Ascending aorta (tissue), 2 donors: ENCODE measurements at places on chromosomes 6 and 20.
A peak's percentile ranks its signal among the peaks of the same experiment; 100 is the strongest.

- no peak overlapping the region for H3K4me3 ChIP-seq
- no peak overlapping the region for H3K27ac ChIP-seq
- no peak for DNase-seq
- no peaks in the 10 kb centered on the region for H3K27me3 ChIP-seq
- peaks cover 5% of the 10 kb centered on the region for H3K4me1 ChIP-seq
- no peaks in the 10 kb centered on the region for H3K36me3 ChIP-seq
Measured at GRCh38 chr20:16462711-16463110, 110.5 kb downstream of the KIF16B start.

GRCh38 chr6:28974505-28974904 is 30.6 kb downstream of the ZNF311 start:
- no peak for DNase-seq
- H3K36me3 ChIP-seq = no peaks in the 10 kb centered on the region

- no peaks in the 10 kb centered on the region for H3K4me1 ChIP-seq
- H3K36me3 ChIP-seq = no peaks in the 10 kb centered on the region
- H3K4me3 ChIP-seq = no peak overlapping the region
Measured at GRCh38 chr20:56845546-56846086, 216.5 kb downstream of the TFAP2C start.

DNA sequence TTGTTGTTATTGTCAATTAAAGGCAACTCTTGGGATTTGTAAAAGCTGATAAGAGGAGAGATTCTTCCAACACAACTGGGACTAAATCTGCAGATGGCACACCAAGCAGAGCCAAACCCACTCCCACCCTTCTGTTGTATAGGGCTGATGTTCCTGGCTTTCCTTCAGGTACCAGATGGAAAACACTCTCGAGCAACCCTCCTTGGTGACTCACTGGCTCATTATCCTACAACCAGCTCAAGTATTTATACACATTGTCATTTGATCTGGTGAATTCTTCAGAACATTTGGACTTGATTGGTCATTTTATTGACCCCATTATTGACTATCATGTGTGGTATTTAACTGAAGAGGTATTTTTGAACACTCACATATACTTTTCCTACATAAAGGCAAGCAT is 190.3 kb upstream of the PCSK2 start:
- no peaks in the 10 kb centered on the region for H3K4me1 ChIP-seq
- H3K36me3 ChIP-seq = no peaks in the 10 kb centered on the region
- H3K27ac ChIP-seq = no peak overlapping the region
- no peaks in the 10 kb centered on the region for H3K27me3 ChIP-seq

DNA sequence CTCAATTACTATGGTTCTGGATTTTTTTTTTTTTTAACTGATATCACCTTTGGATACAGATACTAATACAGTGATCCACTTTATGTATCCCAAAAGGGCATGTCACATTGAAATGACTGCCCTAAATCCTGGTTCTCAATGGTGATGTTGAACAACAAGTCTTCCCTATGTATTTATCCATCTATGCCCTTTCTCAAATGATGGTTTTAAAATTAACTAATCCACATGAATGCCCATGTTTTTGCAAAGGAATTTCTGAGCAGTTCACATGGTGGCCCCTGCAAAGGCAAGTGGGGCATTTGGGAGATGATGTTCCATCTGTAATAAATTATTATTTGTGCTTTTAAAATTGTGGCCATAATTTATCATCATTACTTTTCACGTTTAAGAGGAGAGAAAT is 2.7 kb downstream of the ADGRB3 start:
- no peak overlapping the region for H3K4me3 ChIP-seq
- DNase-seq = no peak
- H3K36me3 ChIP-seq = no peaks in the 10 kb centered on the region
- no peaks in the 10 kb centered on the region for H3K4me1 ChIP-seq

GRCh38 chr20:16258766-16259165 is 314.5 kb downstream of the KIF16B start:
- no peak overlapping the region for H3K27ac ChIP-seq
- no peak overlapping the region for H3K4me3 ChIP-seq
- no peak for DNase-seq

GRCh38 chr20:18694071-18694470 is 106.2 kb downstream of the DTD1 start:
- no peak for DNase-seq
- H3K27ac ChIP-seq = no peak overlapping the region
- no peaks in the 10 kb centered on the region for H3K4me1 ChIP-seq
- no peaks in the 10 kb centered on the region for H3K27me3 ChIP-seq
- peaks cover 3% of the 10 kb centered on the region for H3K36me3 ChIP-seq

- DNase-seq = no peak
- H3K4me1 ChIP-seq = no peaks in the 10 kb centered on the region
- H3K4me3 ChIP-seq = no peak overlapping the region
- no peaks in the 10 kb centered on the region for H3K27me3 ChIP-seq
Measured at GRCh38 chr20:821046-821730, 12.3 kb upstream of the FAM110A start.

DNA sequence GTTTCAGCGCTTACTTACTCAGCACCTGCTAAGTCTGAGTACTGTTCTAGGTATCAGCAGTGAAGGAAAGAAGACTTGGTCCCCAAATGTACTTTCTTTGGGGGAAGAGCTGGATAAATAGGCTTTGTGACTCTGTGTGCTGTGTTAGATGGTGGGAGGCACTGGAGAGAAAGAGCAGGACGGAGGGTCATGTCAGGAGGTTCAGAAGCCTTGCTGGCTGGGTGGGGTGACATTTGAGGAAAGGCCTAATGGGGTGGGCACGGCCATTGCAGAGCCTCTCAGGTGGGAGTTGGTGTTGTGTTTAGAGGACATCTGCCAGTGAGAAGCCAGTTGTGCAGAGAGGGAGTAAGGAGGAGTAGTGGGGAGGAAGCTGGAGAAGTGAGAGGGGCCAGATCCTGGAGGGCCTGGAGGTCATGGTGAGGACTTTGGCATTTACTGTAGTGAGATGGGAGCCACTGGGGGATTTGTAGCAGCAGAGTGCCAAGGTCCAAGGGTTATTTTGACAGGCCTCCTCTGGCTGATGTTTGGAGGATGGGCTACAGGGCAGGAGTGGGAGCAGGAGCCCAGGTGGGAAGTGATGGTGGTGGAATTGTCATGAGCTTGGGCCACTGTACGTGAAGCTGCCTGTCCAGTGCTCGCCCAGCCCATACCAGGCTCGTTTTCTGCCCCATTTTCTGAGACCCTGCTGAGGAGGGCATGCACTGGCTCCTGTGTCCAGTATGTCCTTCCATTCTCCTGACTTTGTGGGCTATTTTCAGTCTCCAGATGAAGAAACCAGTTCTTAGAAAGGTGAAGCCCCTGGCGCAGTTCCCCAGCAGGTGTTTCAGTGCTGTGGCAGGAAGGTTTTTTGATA is 886 bp downstream of the SDCBP2 start:
- no peaks in the 10 kb centered on the region for H3K4me1 ChIP-seq
- no peak overlapping the region for H3K4me3 ChIP-seq
- DNase-seq = no peak
- peaks cover under 1% of the 10 kb centered on the region for H3K36me3 ChIP-seq
- peak overlapping the region; percentile 98 for H3K27ac ChIP-seq

DNA sequence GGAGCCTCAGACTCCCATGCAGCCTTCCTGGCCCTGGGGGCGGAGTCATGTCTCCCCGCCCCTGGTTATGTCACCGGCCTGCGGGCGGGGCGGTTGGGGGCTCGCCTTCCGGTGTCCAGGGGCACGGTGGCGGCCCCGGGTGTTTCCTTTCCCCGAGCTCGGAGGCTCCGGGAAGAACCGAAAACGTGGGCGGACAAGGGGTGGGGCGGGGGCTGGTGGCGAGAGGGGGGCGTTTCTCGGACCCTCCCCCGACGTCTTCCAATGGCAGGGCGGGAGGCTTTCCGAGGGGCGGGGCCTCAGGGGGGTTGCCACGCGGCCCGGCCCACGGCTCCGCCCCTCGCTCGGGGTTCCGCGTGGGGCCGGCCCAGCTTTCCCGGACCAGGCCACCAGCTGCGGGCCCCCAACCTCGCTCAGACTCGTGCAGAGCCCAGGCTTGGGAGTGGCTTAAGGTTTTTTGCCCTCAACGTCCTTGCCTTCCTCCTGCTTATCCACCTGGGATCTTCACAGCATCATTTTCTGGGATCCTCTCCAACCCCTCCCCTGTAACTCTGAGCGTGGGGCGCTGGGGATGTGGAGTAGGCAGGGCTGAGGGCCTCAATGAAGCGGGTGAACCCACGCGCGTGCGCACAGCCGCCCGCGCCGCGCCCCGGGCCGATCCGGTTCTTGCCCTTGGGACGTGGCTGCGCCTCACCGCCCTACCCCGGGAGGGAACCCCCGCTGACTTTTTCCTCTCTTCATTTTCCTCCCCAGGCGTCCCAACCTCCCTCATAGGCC is 2.1 kb upstream of the NRN1 start:
- H3K4me3 ChIP-seq = peak overlapping the region; percentile 51
- peak overlapping the region; percentile 13 for H3K27ac ChIP-seq
- no peaks in the 10 kb centered on the region for H3K36me3 ChIP-seq
- peaks cover 25% of the 10 kb centered on the region for H3K4me1 ChIP-seq
- DNase-seq = no peak
- H3K27me3 ChIP-seq = peaks cover 36% of the 10 kb centered on the region

- peaks cover 20% of the 10 kb centered on the region for H3K36me3 ChIP-seq
- H3K27me3 ChIP-seq = no peaks in the 10 kb centered on the region
- no peaks in the 10 kb centered on the region for H3K4me1 ChIP-seq
- H3K27ac ChIP-seq = no peak overlapping the region
Measured at GRCh38 chr6:116648156-116648555, 20.4 kb downstream of the ZUP1 start.

DNA sequence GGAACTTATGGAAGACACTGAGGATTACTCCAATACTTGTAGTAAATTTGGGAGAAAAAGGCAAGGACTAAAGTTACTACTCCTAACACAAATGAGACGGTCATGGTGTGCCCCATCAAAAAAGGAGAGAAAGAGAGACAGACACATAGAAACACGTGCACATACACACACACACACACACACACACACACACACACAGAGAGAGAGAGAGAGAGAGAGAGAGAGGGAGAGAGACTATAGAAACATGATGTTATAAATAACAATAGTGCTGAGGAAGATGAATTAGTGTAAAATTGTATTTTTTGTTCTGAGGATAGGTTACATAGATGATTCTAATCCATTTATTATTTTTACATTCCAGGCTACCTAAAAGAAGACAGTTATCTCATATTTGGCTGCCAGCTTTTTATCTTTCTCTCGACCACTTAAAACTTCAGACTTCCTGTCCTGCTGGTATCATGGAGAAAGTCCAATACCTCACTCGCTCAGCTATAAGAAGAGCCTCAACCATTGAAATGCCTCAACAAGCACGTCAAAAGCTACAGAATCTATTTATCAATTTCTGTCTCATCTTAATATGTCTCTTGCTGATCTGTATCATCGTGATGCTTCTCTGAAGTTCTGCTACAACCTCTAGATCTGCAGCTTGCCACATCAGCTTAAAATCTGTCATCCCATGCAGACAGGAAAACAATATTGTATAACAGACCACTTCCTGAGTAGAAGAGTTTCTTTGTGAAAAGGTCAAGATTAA is 10.5 kb downstream of the PLN start:
- H3K27ac ChIP-seq = peak overlapping the region; percentile 29
- H3K27me3 ChIP-seq = no peaks in the 10 kb centered on the region
- peaks cover 22% of the 10 kb centered on the region for H3K4me1 ChIP-seq
- H3K4me3 ChIP-seq = no peak overlapping the region

- H3K27ac ChIP-seq = no peak overlapping the region
- H3K36me3 ChIP-seq = no peaks in the 10 kb centered on the region
- H3K4me3 ChIP-seq = no peak overlapping the region
Measured at GRCh38 chr6:120871416-120872261, 462.6 kb downstream of the TBC1D32 start.
